ENCODE measurements at places on chromosomes 3 and 15. TPM values are rescaled to one million over a fixed set of nuclear protein-coding genes. Genes with fewer than 3 reads are reported as not detected.
A peak's percentile ranks its signal among the peaks of the same experiment; 100 is the strongest.

DNA sequence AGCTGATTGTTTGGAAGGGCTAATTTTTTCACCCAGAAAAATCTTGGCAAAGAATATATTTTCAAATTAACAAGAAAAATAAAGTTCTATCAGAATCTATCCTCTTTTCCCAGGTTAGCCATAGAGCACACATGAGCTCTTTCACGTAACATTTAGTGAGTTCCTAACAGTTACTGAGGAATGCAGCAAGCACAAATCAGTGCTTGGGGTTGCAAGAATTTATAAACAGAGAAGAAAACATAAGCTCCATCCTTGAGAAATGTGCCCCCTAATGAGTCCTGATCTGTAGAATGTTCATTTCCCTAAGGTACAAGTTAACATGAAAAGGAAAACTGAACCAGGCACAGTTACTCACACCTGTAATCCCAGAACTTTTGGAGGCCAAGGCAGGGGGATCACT is 13.9 kb downstream of the EOGT start:
- DNase-seq = no peak

DNA sequence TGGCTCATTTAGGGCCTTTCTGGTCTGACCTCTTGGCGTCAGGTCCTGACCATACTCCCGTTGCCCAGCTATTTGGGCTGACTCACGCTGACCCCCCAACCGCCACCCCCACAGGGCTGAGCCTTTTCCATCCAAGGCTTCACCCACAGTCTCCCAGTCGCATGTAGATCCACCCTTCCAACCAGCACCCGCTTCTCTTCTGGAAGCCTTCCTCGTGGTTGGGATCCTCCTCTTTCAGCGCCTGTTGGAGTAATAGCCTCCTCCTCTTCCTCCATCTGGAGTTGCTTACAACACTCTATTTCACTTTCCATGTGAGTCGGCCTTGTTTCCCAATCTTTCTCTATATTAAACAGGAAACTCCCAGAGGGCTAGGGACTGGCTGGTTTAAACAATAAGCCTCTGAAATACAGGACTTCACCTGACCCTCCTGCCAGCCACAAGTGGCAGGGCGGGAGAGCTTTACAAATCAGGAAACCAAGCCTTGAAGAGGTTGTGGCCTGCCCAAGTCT is 2.1 kb upstream of the ALAS1 start:
- no peak for DNase-seq

DNA sequence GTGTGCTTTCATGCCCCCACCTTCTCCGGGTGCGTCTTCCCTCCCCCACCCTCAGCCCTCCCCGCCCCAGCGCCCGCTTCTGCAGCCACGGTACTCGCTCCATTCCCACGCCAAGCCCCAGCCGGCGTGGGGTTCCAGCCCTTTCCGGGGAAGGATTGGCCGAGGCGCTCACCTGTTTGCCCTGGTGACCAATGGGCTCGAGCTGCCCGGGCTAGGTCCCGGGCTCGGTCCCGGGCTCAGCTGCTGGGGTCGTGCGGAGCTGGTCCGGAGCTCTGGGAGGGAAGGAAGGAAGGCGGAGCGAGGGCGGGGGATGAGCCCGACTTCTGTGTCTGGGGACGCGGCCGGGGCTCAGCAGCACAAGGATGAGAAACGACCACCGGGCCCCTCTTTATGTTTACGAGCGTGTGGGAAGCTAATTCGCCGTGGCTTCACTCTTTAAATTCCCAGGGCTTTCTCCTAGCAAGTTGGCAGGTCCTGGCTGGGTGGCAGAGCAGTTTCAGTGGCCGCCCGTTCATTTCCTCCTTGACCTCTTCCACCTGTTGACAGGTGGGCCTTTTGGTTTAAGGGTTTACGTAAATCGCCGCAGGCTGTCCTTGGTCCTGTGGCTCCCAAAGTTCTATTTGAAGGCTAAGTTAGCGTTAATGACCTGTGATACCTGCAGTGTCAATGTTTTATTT is at the start of gene IGSF10:
Gene IGSF10 (minus strand): TSS at position 288 of the 677 bp plus-strand sequence. CDS start 2,352 bp downstream, outside the sequence.
- no peak for DNase-seq

- no peak for DNase-seq
Observed at GRCh38 chr3:52986049-52986448, 59.8 kb downstream of the SFMBT1 start.

- DNase-seq = no peak
Observed at GRCh38 chr3:8011902-8012301, 489.7 kb upstream of the LMCD1 start.

GRCh38 chr15:45794712-45795439 is 160.0 kb downstream of the SQOR start:
- no peak for DNase-seq

GRCh38 chr15:62050115-62050514 is 10.1 kb downstream of the VPS13C start:
- no peak for DNase-seq

GRCh38 chr3:33665294-33665693 is 52.8 kb downstream of the CLASP2 start:
- no peak for DNase-seq

DNA sequence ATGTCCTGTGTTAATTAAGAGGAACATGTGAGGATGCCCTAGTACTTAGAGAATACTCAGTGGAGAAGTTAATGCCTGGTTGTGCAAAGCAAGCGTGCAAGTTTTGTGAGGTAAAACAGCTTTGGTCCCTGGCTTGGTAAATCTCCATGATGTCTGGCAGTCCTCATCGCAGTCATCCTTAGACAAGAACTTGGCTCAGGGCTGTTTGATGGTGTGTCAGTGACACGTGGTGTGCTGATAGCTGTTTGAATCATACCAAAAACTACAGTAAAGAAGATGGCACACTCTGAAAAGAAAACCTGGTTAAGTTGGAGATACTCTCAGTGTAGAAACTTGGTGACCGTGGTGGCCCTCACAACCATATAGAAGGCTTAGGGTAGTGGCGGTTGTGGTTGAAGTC is 361.7 kb downstream of the FEZF2 start:
- DNase-seq = no peak

- DNase-seq = peak; percentile 12
Observed at GRCh38 chr3:57727106-57727505, 29.0 kb upstream of the SLMAP start.

DNA sequence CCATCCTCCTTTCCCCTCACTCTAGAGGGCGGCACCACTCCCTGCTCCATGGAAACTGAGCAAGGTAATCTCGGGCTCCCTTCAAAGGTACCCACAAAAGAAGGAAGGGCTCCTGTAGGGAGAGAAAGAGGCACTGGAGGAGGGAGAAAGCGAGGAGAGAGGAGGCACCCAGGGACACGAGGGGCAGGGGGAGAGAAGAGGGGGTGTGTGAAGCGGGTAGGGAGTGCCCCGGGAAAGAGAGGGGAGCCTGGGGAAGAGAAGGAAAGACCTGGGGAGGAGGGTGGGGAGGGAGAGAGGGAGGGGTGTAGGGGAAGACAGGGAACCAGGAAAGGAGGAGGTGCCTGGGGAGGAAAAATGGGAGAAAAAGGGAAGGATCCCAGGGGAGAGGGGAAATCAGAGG is 523 bp downstream of the VILL start:
- DNase-seq = no peak

- DNase-seq = no peak
Observed at GRCh38 chr15:66461917-66462316, 35.6 kb downstream of the SNAPC5 start.

DNA sequence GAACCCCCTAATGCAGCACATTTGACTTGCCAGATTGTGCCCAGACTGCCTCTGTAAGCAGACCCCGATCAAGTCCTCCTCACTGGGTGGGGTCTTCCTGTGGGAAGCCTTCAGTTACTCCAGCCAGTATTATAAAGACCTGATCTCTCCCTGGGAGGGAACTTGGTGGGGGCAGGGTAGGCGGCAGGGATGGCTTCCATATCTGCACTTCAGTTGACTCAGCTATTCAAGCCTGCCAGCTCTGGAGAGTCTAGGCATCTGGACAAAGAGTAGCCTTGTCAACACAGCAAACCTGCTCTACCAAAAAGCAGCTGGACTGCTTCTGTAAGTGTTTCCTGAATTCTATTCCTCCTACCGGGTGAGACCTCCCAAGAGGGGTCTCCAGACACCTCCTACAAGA is 21.0 kb upstream of the SLC25A38 start:
- no peak for DNase-seq

- DNase-seq = no peak
Observed at GRCh38 chr15:41258750-41259471, 27.8 kb downstream of the CHP1 start.

GRCh38 chr3:37527361-37527760 is 334.3 kb upstream of the CTDSPL start:
- DNase-seq = no peak

DNA sequence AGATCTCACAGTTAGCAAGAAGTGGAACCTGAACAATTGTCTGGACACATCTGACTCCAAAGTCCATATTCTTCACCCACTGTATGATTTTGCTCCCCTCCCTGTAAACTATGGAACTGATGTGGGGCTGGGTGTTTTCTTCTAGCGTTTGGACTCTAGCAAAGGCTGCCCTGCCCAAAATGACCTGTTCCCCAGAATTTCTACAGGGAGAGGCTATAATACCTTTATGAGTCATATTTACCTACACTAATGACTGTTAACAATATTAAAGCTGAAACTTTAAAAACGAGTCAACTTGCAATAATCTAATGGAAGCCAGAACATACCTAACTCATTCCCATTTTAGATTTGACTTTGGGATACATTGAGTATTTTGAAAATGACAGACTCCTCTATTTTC is 531.2 kb upstream of the CFAP20DC start:
- DNase-seq = no peak

- no peak for DNase-seq
Observed at GRCh38 chr15:38593524-38593923, 28.9 kb upstream of the RASGRP1 start.

DNA sequence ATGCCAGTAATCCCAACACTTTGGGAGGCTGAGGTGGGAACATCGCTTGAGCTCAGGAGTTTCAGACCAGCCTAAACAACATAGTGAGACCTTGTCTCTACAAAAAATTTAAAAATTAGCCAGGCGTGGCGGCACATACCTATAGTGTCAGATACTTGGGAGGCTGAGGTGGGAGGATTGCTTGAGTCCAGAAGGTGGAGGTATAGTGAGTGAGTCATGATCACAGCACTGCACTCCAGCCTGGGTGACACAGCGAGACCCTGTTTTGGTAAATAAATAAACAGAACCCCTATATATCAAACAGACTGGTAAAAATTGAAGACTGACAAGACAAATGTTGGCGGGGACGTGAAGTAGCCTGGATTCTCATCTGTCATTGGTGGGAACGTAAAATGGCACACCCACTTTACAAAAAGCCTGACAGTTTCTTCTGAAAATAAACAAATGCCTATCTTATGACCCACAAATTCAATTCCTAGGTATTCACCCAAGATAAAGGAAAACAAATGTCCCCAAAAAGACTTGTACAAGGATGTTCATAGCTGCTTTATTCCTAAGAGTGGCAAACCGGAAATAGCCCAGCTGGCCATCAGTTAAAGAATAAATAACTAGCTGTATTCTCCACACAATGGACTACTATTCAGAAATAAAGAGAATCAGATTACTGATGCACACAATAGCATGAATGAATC is 47.0 kb upstream of the GK5 start:
- no peak for DNase-seq

GRCh38 chr15:74674161-74674560 is 21.7 kb downstream of the EDC3 start:
- no peak for DNase-seq

DNA sequence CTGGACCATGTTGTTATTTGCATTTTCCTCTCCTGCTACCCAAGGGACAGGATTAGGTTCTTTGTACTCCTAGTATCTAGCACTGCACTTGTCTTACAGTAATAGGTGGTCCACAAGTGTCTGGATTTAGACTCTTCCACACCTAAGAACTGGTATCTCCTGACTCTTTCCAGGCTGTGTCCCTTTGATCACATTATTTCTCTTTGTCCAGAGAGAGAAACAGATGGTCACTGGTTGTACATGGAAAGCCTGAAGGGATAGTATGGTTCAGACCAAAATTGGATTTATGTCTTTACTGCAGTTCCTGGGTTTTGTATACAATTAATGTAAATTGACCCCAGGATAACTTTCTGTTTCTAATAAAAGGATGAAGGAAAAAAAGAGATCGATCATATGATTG is 64.0 kb downstream of the PDE8A start:
- no peak for DNase-seq

DNA sequence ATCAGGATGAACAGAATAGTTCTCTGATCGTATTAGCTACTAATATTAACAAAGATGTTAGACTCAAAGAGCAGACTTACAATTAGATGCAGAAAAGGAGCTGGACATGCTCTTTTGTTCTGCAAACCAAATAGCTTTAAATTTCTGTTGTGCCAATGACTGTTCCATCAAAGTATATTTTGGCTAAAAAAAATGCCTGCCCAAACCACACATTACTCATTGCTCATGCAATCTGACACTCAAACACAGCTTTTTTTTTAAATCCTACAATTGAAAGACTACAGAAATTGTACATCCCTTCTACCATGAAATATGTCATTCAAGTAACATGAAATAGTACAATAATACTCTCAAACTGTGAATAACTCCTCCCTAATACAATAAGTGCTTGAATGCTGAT is 48.6 kb downstream of the SHOX2 start:
- no peak for DNase-seq

GRCh38 chr15:54364961-54365360 is 386.7 kb downstream of the UNC13C start:
- DNase-seq = no peak

DNA sequence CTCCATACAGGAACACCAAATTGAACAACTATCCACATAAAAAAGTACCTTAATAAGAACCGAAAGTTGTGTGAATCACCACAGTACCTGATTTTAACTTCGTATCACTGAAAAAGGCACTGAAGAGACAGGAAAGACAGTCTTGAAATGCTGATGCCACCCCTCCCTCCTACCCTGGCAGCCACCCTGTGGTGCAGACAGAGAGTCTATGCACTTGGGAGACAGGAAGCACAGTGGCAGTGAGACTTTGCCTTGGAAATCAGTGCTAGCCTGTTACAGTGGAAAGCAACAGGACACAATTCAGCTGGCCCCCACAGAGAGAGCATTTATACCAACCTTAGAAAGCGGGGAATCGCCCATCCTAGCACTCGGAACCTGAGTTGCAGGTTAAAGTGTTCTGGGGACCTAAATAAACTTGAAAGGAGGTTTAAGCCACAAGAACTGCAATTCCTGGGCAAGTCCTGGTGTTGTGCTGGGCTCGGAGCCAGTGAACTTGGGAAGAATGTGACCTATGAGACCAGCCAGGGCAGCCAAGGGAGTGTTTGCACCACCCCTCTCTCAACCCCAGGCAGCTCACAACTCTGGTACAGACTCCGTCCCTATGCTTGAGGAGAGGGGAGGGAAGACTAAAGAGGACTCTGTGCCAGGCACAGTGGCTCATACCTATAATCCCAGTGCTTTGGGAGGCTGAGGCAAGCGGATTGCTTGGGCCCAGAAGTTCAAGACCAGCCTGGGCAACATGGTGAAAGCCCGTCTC is 240.1 kb downstream of the ISL2 start:
- DNase-seq = no peak

ARL6IP5 gene
- total RNA-seq = 72.7 TPM

NR1I2 gene
- total RNA-seq = 0.70 TPM

SLC9A9 gene
- total RNA-seq = 1.9 TPM

CAV3 gene
- not detected for total RNA-seq

RBP2 gene
- total RNA-seq = not detected

RAB7A gene
- total RNA-seq = 322 TPM

LMCD1 gene
- total RNA-seq = 2.2 TPM

All from activated CD8-positive, alpha-beta T cell treated with anti-CD3 and anti-CD28 coated beads for 36 hours (primary cell).